GM13977 (cell line): ENCODE measurements at places on chromosomes 7 and 10.

- no peak for DNase-seq
Measured at GRCh38 chr7:136275794-136276193, 298.6 kb upstream of the MTPN start.

DNA sequence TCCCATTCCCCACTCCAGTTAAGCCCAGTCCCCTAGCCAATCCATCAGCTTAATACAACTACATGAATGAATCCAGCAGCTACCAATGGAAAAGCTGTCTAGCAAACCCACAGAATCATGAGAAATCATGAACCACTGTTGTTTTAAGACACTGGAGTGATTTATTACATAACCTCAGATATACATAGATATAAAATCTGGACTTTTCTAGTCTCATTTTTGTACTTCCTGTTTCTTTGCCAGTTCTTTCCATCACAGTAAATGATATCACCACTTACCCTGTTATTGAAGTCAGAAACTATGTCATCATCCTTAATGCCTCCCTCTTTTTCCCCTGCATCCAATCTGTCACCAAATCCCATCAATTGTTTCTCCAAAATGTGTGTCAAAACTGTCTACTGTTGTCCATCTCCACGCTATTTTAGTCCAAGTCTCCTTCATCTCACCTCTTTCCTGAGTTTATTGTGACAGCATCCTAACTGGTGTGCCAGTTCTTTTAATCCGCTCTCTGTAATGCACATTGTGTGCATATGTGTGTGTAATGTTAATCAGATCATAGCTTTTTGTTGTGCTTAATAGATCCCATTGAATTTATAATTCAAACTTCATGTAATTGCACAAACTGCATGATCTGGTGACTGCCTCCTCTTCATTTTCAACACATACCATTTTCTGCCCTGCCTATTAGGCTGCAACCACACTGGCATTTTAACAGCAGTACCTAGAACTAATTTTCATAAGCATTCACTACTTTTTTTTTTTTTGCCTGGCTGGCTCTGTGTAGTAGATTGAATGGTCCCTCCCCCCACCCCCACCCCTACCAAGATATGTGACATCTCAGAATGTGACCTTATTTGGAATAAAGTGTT, 56.0 kb downstream of the MKLN1 start:
- DNase-seq = no peak

DNA sequence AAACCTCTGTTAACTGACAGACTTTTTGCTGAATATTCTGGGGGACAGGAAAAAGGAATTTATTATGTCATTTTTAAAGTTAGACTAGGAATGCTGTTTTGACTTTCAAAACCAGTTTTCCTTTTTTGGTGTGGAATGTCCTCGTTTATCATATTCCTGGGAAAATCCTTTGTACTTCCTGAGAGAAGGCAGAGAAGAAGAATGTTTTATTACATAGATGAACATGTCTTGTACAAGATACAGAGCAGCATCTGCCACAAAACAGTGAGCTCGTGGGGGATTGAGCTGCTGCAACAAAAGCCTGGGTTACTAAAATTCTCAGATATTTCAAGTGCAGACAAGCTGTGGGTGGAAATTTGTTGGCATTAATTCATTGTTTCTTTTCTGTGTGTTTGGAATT, 20.2 kb downstream of the MCU start:
- DNase-seq = no peak

DNA sequence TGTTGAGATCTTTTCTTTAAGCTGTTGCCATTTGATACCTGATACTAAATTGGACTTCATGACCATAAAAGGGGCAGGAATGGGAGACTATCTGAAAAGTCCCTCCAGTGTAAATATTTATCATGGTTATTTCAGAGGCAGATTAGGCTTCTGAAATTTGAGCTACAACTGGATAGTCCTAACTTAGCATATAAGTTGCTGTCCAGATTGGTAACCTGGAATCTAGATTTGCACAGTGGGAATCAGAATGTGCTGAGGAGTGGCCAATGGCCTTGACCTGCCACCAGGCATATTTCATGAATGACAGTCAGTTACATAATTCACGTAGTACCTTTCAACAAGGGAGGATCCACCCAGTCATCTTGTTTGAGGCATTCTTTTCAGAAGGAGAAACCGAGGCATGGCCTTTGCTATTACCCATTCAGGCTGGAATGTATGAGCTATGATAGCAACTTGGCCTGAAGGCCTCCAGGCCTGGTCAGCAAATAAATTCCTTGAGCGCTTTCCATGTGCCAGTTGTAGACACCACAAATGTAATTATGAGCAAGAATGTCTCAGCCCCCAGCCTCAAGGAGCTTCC, 80.0 kb downstream of the EEPD1 start:
- DNase-seq = no peak

- no peak for DNase-seq
Measured at GRCh38 chr10:46553238-46554049, 3.0 kb downstream of the GPRIN2 start.

DNA sequence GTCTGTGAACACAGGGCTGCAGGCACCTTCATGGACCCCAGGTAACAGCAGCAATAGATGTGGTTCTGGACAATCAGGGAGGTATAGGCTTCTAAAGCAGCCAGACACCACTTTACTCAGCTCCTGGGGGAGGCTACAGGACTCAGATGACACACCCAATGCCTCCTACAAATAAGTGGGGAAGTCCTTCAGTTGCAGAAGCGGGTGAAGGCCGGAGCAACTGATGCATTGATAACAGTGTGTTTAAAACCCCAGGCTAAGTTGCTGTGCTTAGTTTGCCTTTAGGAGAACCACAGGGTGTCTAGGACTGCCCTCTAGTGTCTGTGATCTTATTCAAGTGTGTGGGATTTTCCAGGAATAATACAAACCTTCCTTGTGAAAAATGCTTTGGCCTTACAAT, 5.9 kb upstream of the ITGA8 start:
- peak; percentile 69 for DNase-seq

DNA sequence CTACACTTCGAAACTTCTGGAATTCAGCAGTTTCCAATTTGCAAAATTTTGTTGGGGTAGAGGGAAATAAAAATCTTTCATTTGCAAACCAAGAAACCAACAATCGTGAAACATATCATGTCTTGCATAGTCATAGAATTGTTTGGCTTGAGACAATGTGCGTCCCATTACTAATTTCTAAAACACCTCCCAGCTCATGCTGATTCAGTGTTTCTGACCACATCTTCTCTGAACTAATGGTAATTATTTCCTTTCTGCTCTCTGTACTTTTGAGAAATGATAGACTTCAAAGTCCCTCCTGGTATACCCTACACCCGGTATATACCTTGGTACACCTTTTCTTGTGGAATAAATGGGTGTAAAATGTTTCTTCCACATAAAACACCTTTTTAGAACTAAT, 41.8 kb upstream of the TSPAN13 start:
- DNase-seq = no peak

DNA sequence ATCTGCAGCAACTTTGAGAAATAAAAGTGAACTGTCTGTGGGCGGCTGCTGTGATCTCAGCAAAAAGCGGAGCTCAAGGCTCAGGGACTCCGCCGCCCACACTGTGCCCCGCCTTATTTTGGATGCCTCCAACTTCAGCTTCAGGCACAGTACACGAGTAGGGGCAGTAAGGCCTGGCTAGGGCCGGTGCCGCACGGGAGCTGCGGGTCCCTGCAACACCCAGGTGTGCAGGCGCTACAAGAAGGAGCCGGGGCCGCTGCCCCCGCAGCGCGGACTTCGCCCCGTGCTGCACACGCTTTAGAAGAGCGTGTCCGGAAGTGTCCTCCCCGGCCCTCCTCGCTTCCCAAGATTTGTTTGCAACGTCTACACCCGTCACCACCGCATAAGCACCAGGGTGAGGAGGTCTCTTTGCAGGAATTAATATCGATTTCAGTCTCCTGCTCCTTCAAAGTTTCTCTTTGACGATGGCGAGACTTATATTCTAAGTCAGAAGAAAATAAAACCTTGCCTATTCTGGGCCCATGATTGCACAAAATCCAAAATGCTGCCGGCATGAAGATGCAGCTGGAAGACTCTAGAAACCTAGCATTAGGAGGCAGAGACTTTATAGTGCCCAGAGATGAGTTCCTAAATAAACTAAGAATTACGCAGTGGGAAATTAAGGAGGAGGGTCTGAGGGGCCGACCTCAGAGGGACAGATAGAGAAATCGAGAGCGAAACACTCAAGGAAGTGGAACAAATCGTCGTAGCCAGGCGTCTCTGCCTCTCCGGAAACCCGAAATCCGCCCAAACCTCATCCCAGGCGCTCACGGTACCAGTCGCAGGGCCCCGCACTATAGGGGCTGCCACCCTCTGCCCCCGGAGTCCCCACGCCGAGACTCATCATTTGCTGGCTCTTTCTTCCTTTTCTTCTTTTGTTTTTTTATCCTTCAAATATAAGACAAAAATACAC, 6.4 kb downstream of the VAX1 start:
- DNase-seq = no peak

- DNase-seq = no peak
Measured at GRCh38 chr10:15606377-15606776, 113.3 kb downstream of the ITGA8 start.

DNA sequence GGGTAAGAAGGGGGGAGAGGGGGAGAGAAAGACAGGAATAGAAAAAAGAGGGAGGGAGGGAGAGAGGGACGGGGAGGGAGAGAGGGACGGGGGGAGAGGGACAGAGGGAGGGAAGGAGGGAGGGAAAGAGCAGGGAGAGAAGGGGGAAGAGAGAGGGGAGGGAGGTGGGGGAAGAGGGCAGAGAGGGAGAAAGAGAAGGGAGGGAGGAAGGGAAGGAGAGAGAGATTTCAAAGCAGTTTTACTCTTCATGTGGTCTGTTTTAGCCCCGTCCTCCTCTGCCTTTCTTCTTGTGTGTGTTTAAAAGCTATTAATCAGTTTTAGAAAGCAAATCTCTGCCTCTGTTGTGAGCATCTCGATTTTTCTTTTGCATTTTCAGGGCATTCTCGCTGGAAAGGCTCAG, 237.0 kb downstream of the WDR37 start:
- no peak for DNase-seq

DNA sequence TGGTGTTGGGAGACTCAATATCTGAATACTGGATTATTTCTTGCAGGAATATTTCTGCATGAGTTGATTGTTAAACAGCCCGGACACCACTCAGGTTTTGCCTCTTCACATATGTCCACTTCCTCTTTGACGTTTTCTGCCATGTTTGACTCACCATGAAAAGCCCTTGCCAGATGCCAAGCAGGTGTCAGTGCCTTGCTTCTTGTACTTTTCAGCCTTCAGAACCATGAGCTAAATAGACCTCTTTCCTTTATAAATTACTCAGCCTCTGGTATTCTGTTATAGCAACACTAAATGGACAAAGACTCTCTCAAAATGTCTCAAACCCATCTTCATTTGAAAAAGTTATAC, 24.7 kb upstream of the MACC1 start:
- DNase-seq = no peak

DNA sequence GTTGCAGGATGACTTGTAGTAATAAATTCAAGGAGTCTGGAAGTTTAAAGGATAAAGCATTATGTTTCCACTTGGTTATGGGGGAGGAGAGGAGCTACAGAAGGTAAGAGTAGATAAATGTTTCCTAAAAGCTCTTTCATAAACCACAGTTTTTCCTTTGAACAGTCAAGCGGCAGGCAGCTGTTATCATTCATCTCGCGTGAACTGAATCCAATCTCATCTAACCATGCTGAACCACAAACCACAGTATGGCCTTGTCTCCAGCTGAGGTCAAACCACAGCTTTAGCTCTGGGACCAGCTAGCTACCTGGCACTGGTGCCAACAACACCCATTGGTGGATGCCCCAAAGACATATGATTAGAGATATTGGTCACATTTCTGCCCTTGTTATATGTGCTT, 63.3 kb downstream of the NOC3L start:
- no peak for DNase-seq

DNA sequence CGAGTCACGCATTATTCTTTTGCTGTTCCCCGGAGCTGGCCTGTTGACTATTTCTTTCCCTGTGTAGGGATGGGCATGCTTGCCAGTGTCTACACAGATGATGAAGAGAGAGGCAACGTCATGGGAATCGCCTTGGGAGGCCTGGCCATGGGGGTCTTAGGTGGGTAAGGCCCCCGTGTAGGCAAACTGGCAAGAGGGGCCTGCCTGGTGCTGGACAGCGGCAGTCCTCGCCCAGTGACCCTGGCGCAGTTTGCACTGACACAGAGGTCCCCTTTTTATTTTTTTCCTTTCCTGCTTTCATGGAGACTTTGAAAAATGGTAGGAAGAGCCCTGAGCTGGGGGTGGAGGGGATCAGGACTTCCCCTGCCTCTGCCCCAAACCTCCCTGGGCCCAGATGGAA, 13.4 kb downstream of the SLC18A2 start:
- DNase-seq = no peak

DNA sequence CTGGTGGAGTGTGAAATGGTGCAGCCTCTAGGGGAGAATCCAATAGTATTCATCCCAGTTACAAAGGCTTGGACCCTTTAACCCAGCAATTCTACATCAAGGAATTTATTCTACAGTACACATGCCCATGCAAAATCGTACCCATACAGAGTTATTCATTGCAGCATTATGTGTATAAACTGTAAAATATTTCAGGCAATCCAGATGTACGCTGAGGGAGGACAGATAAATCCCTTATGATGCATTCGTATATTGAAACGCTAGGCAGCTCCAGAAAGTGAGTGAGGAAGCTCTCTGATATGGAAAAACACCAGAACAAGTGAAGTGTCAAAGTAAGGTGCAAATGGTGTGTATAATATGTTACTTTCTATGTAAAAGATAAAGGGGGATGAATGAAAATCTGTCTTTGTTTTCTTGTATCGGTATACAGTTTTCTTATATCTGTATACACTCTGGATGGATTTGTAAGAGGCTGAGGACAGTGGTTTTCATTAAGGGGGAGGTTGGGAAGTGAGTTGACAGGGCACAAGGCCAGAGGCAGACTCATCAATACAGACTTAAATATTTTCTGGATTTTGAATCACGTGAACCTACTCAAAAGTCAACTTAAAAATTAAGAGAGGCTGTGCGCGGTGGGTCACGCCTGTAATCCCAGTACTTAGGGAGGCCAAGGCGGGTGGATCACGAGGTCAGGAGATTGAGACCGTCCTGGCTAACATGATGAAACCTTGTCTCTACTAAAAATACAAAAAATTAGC, 17.1 kb downstream of the VWA2 start:
- DNase-seq = no peak

GRCh38 chr10:17616403-17617030, 657 bp downstream of the HACD1 start:
- DNase-seq = peak; percentile 58
